NCI-H460 (cell line): ENCODE measurements at places on chromosomes 4 and X.

- DNase-seq = no peak
Observed at GRCh38 chr4:174277433-174277832, 6.0 kb downstream of the FBXO8 start.

- DNase-seq = peak; percentile 6
Observed at GRCh38 chr4:54683616-54684346, 26.0 kb downstream of the KIT start.

DNA sequence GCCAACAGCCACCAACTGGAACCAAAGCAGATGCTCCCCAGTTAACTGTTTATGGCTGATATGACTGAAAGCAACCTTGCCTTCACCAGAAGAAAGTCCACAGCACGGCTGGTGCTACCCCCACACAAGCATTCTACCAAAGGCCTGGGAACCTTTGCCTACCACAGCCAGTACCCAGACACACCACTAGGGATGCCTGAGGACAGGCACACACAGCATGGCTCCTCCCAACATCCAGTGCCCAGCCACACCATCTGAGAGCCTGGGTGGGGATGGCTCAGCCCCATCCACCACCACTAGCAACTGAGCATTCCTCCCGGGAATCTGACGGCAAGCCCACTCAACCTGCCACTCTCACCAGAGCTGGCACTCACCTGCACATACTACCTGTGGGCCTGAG, 178.6 kb downstream of the SLC7A11 start:
- no peak for DNase-seq

GRCh38 chrX:118153270-118153669, 36.7 kb upstream of the KLHL13 start:
- no peak for DNase-seq

GRCh38 chrX:24448762-24449250, 16.3 kb upstream of the PDK3 start:
- DNase-seq = no peak

- DNase-seq = no peak
Observed at GRCh38 chr4:4200624-4201023, 26.1 kb downstream of the OTOP1 start.

GRCh38 chr4:118761397-118762016, 74.4 kb downstream of the SEC24D start:
- DNase-seq = no peak

DNA sequence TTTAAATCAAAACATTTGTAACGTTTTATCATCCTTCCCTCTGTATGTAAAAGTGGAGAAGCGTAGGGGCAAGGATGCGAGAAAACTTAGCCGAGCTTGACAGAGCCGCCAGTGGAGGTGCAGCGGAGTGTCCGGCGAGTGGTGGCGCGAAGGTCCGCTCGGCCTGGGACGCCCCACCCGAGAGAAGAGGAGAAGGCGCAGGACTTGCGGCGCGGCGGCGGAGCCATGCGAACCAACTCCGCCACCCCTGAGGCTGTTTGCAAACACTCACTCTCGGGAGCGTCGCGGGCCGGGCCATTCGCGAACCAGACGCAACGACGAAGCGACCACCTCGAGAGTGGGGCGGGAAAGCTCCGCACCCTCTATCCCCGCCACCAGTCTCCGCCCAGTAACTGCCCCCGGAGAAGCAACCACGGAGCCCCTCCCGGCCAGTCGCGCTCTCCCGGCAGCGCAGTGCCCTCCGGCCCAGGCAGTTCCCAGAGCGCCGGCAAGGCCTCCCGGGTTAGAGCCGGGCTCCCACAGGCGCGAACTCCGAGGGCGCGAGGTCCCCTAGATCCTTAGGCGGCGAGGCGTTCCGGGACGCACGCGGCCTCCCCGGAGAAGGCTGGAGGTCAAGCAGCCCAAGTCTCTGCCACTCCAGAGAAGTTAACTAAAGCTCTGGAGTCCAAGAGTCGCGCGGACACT, 2.3 kb upstream of the MAB21L2 start:
- no peak for DNase-seq

DNA sequence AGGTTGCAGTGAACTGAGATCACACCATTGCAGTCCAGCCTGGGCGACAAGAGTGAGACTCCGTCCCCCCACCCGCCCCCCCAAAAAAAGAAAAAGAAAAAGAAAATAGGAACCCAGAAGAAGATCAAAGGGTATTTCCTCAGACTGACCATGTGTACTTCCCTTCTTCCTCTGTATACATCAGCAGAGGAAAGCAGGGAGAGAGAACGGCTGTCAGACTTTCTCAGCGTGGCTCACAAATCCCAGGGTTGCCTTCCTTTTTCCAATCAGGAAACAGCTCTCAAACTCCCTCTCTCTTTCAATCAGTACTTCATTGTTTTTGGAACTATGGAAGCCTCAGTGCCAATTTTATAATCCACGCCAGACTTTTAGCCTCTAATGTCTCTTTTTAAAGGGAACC, 59.1 kb downstream of the CHRNA9 start:
- DNase-seq = no peak

DNA sequence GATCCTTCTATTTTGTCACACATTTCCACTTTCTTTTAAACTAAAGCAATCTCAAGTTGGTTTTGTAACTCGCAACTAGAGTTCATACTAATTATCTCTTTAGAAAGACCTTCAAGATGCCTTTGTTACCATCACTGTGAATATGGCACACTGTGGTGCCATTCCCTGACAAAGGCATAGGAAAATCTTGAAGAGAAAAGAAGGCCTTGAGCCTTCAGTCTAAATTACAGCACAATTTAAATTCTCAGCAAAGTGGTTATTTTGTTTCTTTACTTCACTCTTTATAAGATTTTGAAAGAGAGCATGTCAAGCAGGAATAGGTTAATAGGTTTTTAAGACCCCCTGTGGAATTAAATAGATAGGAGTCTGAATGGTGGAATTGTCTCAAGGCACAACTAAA, 89.0 kb upstream of the BANK1 start:
- no peak for DNase-seq

GRCh38 chr4:72689923-72690322, 120.9 kb upstream of the ADAMTS3 start:
- no peak for DNase-seq

GRCh38 chrX:152917656-152918579, 20.1 kb downstream of the ZNF185 start:
- DNase-seq = no peak

- no peak for DNase-seq
Observed at GRCh38 chrX:42920752-42921151, 142.8 kb upstream of the PPP1R2C start.

GRCh38 chr4:25797136-25797535, 65.7 kb downstream of the SEL1L3 start:
- DNase-seq = no peak

GRCh38 chrX:103155201-103155600, 59.7 kb upstream of the BEX4 start:
- no peak for DNase-seq

DNA sequence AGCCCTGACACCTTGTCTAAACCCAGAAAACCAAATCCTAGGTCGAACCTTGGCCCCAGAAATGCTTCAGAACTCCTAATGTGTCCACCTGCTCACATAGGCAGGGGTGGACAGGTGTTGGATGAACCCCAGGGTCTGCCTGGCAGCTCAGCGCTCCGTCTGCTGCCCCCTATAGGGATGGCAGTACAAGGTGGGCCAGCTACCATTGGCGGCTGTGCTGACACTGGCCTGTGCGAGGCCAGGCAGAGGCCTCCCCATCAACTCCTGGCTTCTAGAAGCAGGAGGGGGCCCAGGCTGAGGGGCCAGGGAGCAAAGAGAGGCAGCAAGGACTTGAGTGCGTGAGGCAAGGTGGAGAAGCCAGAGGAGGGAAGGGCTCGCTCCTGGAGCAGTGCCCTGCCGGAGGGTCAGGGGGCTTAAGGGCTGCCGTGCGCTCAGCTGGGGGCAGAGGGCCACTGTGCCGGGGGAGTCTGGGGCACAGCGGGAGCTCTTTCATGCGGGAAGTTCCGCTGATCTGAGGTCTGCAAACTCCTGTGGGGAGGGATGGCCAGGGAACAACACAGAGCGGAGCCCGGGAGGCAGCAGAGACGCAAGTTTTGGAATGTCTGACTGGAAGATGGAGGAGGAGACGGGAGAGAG, 20.6 kb downstream of the CCNQ start:
- DNase-seq = no peak

DNA sequence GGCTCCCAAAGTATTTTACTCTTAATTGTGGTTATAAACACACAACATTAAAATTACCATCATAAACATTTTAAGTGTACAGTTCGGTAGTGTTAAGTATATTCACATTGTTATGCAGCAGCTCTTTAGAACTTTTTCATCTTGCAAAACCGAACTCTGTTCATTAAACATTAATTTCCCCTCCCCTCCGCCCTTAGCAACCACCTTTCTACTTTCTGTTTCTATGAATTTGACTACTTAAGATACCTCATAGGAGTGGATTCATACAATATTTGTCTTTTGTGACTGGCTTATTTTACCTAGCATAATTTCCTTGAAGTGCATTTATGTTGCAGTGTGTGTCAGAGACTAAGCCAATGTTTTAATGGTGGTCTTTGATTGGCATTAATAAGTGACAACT, 32.6 kb downstream of the IL13RA1 start:
- DNase-seq = no peak

GRCh38 chrX:140505421-140506337, 810 bp upstream of the SOX3 start:
- DNase-seq = no peak

DNA sequence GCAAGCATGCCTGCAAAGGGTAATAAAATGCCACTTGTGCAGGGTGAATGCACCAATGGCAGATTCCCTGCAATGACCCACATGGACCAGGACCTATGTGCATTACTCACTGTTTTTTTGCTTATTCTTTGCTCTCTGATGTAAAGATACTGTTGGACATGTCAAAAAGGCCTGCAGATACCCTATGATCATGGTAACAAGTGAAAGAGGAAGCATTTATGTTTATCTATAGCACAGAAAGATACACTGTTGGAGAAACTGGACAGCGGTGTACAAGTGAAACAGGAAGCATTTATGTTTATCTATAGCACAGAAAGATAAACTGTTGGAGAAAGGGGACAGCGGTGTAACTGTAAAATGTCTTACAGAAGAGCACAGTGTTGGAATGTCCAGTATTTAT, 127.5 kb downstream of the PAPSS1 start:
- no peak for DNase-seq

GRCh38 chr4:76752861-76753501, 145.0 kb downstream of the SOWAHB start:
- DNase-seq = peak; percentile 21

DNA sequence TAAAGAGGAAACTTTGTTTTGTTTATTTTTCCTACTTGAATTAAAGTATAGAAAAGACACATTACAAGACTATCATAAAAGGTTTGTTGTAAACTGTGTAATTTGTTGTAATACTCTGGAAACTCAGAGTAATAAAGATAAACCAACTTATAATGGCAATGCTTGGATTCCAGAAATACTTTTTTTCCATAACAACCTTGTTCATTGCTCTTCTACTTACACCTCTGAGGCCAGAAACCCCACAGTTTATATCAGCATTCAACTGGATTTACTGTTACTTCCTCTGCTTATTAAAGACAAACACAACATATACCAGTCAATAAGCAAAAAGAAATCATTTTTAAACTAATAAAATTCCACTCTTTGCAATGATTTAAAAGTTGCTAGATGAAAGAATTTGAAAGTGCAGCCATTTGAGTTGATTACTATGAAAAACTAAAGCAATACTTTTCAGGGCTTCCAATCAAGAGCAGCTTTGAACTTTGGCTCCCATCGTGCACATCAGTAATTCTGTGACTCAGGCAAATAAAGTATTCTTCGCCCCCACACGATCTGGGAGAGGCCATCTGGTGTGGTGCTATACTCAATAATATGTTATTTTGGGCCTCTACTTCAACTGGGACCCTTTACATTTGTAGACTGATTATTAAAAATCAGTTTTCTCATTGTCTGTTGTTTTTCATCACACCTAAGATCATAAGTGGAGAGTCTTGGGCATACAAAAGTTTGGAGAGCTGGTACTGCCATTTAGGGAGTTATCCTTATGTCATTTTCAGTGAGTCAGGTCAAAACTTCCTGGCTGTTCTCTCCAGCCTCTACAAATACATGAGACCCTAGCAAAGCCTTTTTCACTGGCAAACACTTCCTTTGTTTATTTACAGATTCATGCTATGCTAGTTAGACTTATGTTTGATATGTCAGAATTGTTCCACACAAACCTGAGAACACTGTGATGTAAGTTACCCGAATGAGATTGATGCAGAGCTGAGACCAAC, 20.5 kb downstream of the DDIT4L start:
- no peak for DNase-seq

DNA sequence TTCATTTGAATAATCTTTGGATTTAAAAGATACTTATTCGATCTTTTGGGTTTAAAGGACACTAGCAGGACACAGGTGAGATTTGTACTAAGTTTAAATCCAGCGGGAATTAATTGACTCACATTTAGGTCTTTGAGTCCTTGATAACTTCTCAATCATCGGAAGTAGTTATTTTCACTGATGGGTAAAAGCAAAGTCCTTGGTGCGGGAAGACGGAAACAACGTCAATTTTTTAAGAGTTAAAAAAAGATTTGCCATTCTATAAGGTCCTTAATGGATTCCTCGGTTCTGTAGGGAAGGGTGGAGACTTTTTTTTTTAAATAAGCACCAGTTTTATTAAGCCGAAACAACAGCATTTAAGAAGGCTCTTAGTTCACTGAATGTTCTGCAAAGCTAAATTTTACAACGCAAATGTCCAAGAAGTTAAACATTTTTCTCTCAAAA, 2.9 kb downstream of the TMSB4X start:
- DNase-seq = no peak

DNA sequence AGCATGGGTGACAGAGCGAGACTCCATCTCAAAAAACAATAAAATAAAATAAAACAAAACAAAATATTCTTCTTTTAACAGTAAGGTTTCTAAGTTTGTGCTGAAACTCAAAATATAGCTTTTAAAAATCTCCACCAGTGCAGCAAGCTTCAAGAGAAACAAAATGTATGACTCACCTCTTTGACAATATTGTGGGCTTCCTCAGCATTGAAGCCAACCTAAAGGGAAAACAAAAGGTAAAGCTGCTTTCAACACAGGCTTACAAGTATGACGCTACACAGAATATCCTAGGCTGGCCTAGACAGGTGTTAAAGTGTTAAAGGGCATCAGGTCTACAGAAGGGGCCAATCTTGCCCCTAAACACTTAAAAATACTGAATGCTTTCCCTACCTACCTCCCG, 1.2 kb downstream of the DYNLT3 start:
- DNase-seq = no peak

DNA sequence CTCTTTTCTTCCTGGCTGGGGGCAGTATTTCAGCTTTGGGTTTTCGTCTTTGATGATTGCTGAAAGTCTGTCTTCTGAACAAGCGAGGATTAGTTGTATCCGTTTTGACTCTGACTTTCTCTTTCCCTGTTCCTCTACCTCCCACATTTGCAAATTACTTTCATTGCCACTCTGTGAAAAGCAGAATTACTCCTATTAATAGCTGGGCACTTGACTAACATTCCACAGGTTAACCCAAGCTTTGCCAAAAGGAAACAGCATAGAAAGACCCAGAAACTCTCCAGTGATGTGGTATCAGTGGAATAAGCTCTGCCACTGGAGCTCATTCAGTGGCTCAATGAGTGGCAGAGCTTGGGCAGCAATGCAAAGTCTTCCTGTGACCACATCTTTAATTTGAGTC, 238.9 kb downstream of the PALLD start:
- no peak for DNase-seq
